ENCODE measurements at places on chromosomes 3 and 15.

GRCh38 chr3:108416111-108416869, 94.1 kb downstream of the MYH15 start:
- DNase-seq = peak; percentile 31

DNA sequence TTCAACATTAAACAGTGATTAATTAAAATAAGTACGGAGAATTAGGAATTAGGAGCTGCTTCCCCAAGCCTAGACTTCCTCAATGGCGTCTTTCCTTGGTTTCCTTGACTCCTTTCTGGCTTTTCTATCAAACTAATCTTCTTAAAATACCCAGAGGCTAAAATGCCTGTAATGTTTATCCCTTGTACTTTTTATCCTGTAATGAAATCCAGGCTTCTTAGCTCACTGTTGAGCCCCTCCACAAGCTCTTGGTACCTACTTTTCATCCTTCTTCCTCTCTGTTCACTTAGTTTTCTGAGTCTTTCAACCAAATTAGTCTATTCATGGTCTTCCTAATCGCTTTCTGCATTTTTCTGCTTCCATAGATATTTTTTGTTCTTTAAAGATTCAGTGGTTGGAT, 6.9 kb upstream of the UBE2E1 start:
- no peak for DNase-seq

- peak; percentile 40 for DNase-seq
These were observed 45.6 kb downstream of the DLEC1 start for GRCh38 chr3:38084334-38085310.

DNA sequence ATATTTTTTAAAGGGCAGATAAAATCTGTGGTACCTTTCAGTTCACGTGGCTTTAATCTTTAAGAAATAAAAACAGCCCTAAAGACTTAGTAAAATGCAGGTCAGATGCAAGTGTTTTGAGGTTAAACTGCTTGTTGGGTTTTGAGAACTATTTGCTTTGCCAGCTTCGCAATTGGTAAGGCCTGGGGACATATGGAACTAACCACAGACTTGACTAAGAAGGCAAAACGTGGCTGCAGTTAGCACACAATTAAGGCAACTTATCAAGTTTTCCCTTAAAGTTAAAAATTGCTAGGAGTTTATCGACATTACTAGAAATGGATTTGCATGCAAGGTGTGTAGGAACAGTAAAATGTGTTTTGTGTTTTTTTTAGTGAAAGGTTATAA, 206.9 kb downstream of the ZNF385D start:
- DNase-seq = peak; percentile 52

- DNase-seq = no peak
These were observed 61.0 kb downstream of the OTOL1 start for GRCh38 chr3:161557445-161558150.

DNA sequence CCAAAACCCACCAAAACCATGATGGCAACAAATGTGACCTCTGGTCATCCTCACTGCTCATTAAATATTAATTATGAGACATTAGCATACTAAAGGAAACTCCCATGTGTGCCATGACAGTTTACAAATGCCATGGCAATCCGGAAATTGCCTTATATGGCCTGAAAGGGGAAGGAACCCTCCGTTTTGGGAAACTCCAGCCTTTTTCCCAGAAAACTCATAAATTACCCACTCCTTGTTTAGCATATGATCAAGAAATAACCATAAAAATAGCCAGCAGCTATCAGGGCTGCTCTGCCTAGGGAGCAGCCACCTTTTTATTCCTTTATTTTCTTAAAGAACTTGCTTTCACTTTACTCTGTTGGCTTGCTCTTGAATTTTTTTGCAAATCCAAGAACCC, 992.7 kb downstream of the NTRK3 start:
- DNase-seq = no peak

DNA sequence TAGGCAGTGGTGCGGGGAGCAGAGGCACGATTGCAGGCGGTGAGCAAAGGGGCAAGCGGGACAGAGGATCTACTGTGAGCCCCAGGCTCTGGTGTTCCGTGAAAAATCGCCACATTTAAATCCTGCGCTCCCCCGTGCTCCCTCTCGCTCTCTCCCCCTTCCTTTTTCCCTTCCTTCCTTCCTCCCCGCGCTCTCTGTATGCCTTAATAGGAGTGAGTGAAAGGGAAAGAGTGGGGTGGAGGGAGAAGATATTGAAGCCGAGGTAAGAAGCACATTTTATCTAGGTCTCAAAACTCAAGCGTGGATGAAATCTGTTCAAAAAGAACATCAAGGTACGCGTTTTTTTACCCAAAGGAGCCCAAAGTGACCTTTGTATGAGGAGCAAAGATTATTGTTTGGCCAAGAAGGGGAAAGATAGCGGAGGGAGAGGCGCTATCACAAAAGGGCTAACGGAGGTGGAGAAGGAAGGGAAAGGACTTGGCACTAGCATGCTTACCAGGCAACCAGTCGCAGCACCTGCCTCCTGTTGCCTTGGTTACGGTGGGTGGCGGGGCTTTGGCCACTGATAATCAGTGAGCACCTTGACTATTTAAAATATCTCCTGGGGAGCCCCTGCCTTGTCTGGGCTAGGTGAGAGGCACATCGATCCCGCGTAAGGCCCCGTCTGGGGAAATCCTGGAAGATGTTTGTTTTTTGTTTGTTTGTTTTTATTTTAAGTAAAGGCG, 14.9 kb upstream of the AEN start:
- DNase-seq = no peak

DNA sequence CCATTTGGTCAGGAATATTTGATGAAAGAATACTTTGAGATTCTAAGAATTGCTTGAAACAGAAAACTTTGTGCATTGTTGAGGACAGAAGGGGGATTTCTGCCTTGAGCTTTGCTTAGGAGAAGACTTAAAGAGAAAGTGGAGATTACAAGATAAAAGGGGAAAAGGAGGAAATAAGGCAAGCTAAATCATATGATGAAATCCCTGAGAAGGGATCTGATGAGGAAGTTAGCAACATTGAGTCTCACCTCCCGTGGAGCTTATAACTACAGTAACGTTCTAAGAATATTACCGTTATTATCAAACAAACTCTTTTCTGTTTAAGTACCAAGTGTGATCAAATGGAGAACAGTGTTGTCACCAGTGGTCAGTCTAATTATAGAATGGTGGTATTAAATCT, 414.7 kb upstream of the NAALADL2 start:
- no peak for DNase-seq

DNA sequence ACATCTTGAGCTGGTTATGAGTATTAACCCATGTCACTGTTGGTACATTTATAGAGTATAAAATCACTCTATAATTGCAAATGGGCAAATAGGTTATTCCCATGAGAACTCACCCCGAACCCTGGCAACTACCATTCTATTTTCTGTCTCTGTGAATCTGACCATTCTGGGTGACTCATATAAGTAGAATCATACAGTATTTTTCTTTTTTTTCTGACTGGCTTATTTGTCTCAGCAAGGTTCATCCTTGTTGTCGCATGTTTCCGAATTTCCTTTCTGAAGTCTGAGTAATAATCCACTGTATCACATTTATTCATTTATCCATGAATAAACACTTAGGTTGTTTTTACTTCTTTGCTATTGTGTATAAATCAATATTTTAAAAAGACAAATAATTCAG, 59.9 kb upstream of the CHRM5 start:
- peak; percentile 78 for DNase-seq

DNA sequence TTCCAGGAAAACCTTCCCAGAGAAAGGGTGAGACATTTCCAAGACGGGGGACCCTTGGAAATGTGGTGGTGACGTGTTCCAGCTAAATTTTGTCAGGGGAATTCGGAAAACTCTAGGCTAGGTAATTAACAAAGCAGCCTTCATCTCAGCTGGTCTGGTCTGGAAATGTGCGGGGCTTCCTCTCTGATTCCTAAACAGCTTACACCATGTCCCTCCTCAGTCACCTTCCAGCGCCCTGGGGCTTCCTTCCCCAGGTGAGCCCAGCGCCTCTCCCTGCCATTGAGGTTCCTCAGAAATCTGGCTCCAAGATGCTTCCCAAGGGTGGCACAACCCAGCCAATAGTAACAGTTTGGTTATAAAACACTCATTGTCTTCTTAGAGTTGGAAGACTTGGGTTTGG, 571 bp downstream of the ACAD9 start:
- DNase-seq = no peak

GRCh38 chr3:38544926-38545325, 48.8 kb downstream of the EXOG start:
- no peak for DNase-seq

- no peak for DNase-seq
These were observed 11.1 kb upstream of the FURIN start for GRCh38 chr15:90857337-90857736.

DNA sequence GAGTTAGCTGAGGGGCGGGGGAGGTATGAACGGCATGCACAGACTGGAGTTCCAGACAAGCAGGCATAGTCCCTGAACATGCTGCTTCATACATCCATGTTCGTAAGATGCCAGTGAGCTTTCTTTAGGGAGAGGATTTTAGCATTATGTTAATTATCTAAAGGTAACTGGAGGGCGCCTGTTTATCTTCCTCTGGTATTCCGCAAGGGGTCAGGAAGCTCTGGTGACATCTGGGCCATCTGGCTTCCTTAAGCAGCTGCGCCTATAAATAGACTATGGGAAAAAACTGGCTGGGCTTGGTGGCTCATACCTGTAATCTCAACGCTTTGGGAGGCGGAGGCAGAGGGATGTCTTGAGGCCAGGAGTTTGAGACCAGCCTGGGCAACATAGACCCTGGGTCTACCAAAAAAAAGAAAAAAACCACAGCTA, 1.5 kb upstream of the FBXO22 start:
- no peak for DNase-seq

GRCh38 chr3:42590989-42591756, 513 bp downstream of the SS18L2 start:
- peak; percentile 14 for DNase-seq

DNA sequence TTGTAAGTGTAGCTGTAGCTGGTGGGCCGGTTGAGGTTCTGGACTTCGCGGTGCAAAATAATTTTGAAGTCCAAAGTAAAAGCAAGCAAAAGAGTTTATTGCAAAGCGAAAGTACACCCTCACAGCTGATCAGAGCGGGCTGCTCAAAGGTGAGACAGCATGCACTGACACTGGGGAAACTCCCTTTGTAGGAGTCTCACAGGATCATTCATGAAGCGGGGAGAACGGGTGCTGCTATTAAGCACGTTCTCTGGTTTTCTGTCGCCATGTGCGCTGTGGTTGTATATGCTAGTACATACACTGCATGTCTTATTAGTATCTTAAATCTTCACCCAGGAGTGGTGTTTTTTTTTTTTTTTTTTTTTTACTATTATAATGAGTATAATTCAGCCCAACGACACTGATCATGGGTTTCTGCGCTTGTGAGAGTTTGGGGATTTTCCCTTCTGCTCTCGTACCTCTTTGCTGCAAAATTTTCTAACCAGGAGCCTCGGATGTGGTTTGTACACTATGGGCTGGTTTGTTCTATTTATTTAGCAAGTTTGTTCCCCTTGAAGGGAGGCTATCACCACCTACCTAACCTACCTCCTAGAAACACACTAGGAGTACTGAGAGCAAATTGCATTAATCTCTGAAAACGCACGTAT, 1.4 kb upstream of the AP4E1 start:
- DNase-seq = no peak

- DNase-seq = no peak
These were observed 66.4 kb downstream of the BCHE start for GRCh38 chr3:165770781-165771180.

DNA sequence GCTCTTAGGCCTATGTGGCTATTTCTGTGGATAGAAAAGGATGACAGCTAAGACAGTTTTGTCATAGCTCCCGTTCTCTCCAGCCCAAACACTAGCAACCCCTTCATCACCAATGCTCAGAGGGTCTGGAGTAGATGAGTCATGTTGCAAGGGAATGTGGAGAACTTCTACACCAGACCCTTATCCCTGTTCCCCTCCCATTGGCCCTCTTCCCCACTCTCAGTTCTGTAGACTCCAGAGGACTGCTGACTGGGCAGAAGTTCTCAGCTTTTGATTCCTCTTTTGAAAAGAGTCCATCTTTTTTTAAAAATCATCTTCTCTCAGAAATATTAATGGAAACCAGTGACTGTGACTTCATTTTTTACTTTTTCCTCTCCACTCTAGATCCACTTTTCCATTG, 2.4 kb upstream of the MYZAP start:
- DNase-seq = no peak

GRCh38 chr15:28132524-28133275, 33.6 kb upstream of the OCA2 start:
- peak; percentile 72 for DNase-seq

GRCh38 chr15:64515825-64516224, 55.4 kb downstream of the ZNF609 start:
- no peak for DNase-seq

DNA sequence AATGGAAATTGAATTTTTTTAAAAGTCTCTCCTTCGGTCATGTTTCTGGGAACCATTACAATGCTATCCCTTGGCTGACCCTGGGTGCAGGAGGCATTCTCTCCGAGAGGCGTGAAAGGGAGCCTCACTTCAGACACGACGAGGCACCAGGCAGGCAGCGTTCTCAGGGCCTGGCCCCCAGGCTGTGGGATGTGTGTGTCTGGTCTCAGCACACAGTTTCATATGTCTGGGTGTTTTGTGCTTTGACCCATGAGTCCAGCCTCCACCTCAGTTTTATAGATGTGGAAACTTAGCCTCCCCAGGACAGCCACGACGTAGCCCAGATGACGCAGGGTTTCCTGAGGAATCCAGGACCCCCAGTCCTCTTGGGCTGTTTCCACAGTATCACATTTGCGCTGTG, 34.0 kb downstream of the FGD5 start:
- no peak for DNase-seq

DNA sequence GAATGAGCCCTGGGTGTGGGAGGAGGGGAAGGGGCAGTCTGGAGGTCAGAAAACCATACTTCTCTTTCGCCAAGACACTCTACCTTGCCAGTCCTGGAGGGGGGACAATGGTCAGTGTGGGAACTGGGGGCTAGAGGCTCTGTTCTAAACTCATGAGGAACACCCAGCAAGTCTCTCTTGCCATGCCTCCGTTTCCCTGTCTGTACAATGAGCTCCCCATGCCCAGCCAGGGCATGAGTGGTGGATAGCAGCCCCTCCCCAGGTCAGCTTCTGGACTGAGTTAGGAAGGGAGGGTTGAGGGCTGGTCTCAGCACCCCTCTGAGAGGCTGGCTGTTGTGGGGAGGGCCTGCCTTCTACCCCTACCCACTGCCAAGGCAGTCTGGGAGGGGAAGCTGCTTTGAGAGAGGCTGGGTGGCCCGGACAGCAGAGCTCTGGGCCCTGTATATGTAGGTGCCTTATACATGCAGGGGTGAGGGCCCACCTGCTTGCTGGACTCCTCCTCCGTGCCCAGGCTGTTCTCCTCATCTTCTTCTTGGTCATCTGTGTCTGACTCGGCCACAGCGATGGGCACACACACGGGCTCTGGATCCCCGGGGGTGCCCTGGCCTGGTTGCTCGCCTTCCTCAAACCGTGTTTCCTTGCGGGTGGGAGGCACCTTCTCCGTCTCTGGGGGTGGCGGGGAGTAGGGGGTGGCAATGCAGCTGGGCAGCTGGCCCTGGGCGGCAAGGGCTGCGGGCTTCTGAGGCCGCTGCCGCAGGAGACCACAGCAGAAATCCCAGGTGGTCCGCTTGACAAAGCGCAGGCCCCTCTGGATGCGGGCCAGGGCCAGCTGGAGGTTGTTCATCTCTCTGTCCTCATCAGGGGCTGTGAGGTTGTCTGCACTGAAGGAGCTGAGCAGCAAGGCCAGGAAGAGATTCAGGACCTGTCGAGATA, 68.8 kb downstream of the SCN5A start:
- no peak for DNase-seq
